ENCODE measurements at places on chromosomes 5 and 9. TPM values are rescaled to one million over a fixed set of nuclear protein-coding genes. Genes with fewer than 3 reads are reported as not detected.
A peak's percentile ranks its signal among the peaks of the same experiment; 100 is the strongest.

DNA sequence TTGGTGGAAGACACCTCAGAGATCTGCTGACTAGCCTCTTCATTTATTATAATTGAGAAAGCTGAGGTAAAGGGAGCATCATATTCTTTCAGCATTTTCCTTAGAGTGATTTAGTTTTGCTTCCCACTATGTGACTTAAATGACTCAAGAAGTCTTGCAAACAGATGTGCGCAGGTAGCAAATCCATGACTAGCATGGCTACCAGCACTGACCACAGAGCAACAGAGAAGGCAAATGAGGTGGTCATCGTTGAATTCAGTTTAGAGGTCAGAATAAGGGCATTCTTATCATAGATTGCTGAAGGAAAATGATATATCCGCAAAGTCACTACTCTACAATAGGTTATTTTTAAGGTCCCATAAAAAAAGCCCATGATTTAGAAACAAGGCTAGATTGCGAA lies 162.2 kb downstream of the PIK3R1 start:
- H3K27ac ChIP-seq, result no peak overlapping the region
- no peaks in the 10 kb centered on the region for H3K36me3 ChIP-seq
- DNase-seq, result no peak
- no peaks in the 10 kb centered on the region for H3K4me1 ChIP-seq

DNA sequence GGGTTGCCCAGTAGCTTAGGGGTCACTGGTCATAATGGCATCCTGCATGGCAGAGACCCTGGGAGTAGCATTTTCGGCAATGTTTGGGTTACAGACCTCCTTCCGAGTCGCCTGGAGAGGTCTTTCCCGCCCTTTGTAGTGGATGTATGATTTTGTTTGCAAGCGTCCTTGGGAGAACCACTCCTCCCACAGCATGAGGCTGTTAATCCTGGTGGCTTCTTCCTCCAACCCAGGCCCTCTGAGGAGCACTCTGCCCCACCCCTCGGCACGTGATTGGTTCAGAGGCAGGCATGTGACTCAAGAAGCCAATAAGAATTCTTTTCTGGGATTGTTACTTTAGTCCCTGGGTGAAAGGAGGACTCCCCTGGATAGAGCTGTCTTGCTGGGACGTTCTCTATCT lies 30.2 kb upstream of the GRHPR start:
- peaks cover 14% of the 10 kb centered on the region for H3K27me3 ChIP-seq
- H3K36me3 ChIP-seq, result no peaks in the 10 kb centered on the region
- no peaks in the 10 kb centered on the region for H3K4me1 ChIP-seq
- DNase-seq, result no peak
- no peak overlapping the region for H3K4me3 ChIP-seq
- H3K27ac ChIP-seq, result no peak overlapping the region

DNA sequence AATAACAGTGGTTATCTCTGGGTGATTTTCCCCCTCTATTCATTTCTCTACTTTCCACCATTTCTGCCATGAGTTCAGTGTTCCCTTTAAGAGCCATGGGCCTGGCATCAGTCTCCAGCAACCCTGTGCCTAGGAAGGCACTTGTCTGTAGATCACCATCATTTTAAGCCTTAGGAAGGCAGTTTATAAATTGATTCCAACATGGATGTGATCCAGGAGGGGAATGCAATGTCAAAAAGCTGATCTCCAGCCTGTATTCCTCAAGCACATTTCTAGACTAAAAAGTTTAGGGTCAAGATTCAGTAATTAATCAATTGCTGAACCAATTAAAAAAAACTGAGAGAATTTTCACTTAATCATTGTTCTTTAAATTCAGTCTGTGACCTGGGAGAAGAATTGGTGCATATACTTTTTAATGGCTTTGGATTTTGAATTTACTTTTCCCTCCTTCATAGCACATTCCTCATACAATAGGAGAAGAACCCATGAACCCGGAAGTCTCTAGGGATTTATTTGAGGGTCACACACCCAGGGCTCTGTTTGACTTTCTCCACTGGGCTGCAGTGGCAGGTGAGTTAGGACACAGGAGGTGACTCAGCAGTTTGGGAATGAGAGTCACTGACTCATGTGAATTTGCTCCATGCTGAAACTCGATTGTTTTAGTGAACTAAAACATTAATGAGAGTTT lies 6.1 kb upstream of the ERMP1 start:
- H3K27me3 ChIP-seq, result peaks cover 7% of the 10 kb centered on the region
- DNase-seq, result peak; percentile 64
- H3K36me3 ChIP-seq, result no peaks in the 10 kb centered on the region
- H3K4me3 ChIP-seq, result no peak overlapping the region

Gene BHMT2
- 0.16 TPM for polyA plus RNA-seq

Gene GRXCR2
- polyA plus RNA-seq, result not detected

GRCh38 chr9:137742698-137743097 lies 123.9 kb downstream of the EHMT1 start:
- peak; percentile 16 for DNase-seq
- peaks cover 20% of the 10 kb centered on the region for H3K36me3 ChIP-seq
- no peak overlapping the region for H3K27ac ChIP-seq
- H3K27me3 ChIP-seq, result no peaks in the 10 kb centered on the region

GRCh38 chr9:128309551-128309950 lies 12.7 kb downstream of the TRUB2 start:
- peaks cover 30% of the 10 kb centered on the region for H3K36me3 ChIP-seq
- H3K4me3 ChIP-seq, result no peak overlapping the region
- no peak overlapping the region for H3K27ac ChIP-seq
- H3K27me3 ChIP-seq, result no peaks in the 10 kb centered on the region
- H3K4me1 ChIP-seq, result peaks cover 7% of the 10 kb centered on the region

GRCh38 chr5:124524552-124525232 lies 221.7 kb downstream of the ZNF608 start:
- peaks cover 2% of the 10 kb centered on the region for H3K27me3 ChIP-seq
- H3K27ac ChIP-seq, result no peak overlapping the region
- no peak for DNase-seq
- no peak overlapping the region for H3K4me3 ChIP-seq
- H3K36me3 ChIP-seq, result no peaks in the 10 kb centered on the region

- H3K4me1 ChIP-seq, result peaks cover under 1% of the 10 kb centered on the region
- H3K36me3 ChIP-seq, result no peaks in the 10 kb centered on the region
- H3K27ac ChIP-seq, result no peak overlapping the region
- DNase-seq, result peak; percentile 44
These were observed 330.1 kb downstream of the ENC1 start for GRCh38 chr5:74310386-74310785.

- 0 out of 2 replicates have a peak, but pooled peaks cover 1% of the 10 kb centered on the region for H3K36me3 ChIP-seq
- H3K4me1 ChIP-seq, result peaks cover 3% of the 10 kb centered on the region
- no peak overlapping the region for H3K27ac ChIP-seq
- H3K4me3 ChIP-seq, result no peak overlapping the region
These were observed 100.2 kb downstream of the ADAMTS2 start for GRCh38 chr5:179245031-179245430.

DNA sequence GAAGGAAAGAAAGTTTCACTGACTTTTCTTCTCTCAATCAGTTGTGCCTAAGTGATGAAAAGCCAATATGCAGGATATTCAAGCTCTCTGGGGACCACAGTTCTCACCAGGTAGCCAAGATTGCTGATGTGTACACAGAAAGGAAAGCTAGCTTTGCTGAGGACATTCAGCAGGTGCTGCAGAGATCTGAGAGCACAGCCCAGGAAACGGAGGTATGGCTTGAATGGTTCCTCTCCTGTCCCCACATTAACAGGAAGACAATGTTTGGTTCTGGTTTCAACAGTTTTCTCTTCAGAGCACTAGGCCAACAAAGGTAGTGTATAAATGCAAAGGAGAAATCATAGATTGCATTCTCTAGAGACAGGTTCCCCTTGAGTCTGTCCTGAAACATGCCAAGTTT lies 69.6 kb downstream of the PTPDC1 start:
- H3K27me3 ChIP-seq, result no peaks in the 10 kb centered on the region
- no peak overlapping the region for H3K27ac ChIP-seq
- no peak overlapping the region for H3K4me3 ChIP-seq
- no peak for DNase-seq

Gene TBC1D13
- 25.0 TPM for polyA plus RNA-seq

Gene COL27A1
- 18.3 TPM for polyA plus RNA-seq

DNA sequence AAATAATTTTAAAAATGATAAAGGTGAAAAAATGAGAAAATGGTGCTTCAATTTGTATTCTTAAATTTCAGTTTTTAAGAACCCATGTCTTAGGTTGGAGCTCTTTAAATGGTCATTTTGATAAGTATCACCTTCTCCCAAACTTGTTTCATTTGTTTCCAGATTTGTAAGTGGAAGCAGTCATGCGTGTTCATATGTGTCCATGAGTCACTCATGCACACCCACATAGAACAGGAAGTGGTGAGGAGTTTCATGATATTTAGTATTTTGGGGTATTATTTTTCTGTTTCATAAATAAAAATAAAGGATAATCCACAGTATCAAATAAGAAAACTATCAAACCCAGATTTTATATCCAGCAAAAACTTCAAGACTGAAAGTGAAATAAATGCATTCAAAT lies 570.4 kb upstream of the ST8SIA4 start:
- H3K4me3 ChIP-seq, result no peak overlapping the region
- no peaks in the 10 kb centered on the region for H3K4me1 ChIP-seq
- no peak overlapping the region for H3K27ac ChIP-seq

DNA sequence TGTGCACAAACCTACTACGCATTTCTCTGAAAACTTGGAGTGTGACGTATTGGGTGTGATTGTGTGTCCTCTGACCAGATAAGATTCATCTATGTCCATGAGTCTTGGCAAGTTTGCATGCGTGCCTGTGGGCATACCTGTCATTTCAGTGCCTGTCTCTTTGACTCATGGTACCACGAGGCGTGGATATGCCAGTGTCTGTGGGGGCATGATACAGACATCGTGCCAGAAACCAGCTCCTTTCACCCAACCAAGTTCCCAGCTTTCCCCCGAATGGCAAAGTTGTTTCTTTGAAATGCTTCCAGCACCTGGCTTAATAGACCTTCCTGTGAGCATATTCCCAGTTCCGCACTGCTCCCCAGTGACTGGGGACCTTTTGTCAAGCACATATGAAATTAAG lies 241.9 kb upstream of the MVB12B start:
- no peaks in the 10 kb centered on the region for H3K4me1 ChIP-seq
- peaks cover 2% of the 10 kb centered on the region for H3K27me3 ChIP-seq

DNA sequence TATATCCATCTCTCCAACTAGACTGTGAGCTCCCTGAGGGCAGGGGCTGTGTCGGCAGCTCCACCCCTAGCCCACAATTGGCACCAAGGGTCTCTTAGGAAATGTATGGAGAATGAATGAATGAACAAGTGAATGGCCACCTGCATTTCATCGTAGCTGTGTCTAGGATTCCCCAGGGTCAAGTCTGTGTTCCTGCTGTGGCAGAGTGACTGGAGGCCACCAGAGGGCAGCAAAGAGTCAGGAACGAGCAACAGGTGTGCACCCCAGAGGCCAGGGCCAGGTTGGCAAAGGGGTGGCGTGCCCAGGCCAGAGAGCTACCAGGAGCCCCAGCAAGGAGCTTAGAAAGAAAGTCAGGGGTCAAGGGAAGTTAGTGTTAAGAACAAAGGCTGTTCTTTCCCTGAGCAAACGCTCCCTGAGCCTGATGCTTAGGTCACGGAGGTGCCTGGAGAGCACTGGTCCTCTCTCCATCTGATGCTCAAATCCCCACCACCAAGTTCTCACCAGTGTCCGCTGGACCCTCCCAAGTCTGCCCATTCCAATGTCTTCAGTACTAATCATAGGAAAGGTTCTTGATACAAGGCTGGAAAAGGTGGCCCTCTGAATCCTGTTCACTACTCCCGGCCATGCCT lies 160.7 kb downstream of the PAX5 start:
- H3K4me3 ChIP-seq, result no peak overlapping the region
- H3K4me1 ChIP-seq, result no peaks in the 10 kb centered on the region
- DNase-seq, result peak; percentile 49
- H3K27me3 ChIP-seq, result peaks cover 37% of the 10 kb centered on the region

DNA sequence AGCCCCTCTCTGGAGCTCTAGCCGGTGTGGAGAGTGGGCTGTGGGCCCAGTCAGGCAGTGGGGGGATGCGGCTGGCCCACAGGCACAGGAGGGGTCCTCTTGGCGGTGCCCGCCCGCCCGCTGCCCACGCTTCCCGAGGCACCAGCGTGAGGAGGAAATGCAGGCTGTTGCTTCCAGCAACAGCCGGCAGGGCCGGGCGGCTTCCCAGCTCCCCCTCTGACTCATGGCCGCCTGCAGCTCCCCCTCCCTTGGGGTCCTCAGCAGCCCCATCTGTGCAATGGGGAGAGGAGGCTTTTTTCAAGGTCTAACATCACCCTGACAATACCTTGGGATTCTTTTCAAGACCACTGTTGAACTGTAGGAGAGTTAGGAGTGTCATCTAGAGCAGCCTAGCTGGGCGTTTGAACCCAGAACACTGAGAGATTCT lies 10.4 kb downstream of the CXXC5 start:
- H3K27ac ChIP-seq, result peak overlapping the region; percentile 95
- H3K4me1 ChIP-seq, result peaks cover 70% of the 10 kb centered on the region
- DNase-seq, result peak; percentile 51
- H3K4me3 ChIP-seq, result no peak overlapping the region

DNA sequence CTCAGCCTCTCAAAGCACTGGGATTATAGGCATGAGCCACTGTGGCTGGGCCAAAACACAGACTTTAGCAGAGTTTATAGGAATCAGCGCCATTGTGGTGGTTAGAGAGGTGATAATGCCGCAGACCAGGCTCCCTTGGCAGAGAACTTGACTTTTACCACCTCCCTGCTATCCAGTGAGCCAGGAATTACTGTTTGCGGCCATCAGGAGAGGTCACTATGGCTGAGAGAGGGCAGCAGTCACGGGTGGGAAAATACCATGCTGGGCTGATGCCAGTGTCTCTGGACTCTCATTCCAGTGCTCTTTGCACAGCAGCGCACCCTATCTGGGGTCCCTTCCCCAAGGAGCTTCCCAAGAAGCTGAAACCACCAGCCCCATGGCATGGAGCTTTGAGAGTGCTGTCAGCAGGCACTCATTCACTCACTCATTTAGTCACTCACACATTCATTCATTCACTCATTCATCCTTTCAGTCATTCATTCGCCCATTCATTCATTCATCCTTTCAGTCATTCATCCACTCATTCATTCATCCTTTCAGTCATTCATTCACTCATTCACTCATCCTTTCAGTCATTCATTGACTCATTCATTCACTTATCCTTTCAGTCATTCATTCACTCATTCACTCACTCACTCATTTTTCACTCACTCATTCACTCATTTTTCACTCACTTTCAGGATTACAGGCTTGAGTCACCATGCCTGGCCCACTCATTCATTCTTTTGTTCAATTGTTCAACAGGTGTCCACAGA lies 27.3 kb upstream of the RNU6ATAC start:
- no peak overlapping the region for H3K4me3 ChIP-seq
- DNase-seq, result no peak
- H3K27ac ChIP-seq, result no peak overlapping the region
- peaks cover 29% of the 10 kb centered on the region for H3K27me3 ChIP-seq
- H3K36me3 ChIP-seq, result no peaks in the 10 kb centered on the region
- H3K4me1 ChIP-seq, result peaks cover 12% of the 10 kb centered on the region

DNA sequence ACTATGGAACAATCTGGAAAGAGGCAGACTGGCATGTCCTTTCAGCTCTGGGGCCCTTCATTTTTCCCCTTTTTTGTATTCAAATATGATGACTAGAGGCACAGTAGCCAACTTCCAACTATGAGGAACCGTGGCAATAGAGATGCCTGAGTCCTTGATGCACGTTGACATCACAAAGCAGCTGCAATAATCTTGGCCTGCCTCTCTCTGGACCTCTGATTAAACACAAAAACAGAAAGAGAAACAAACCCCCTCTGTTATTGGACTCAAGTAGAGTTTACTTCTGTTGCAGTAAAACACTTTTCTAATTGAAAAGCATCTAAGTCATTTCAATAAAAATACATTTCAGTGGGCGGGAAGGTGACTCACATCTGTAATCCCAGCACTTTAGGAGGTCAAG lies 122.2 kb upstream of the GRAMD2B start:
- no peak overlapping the region for H3K4me3 ChIP-seq
- H3K4me1 ChIP-seq, result no peaks in the 10 kb centered on the region
- no peak overlapping the region for H3K27ac ChIP-seq
- H3K27me3 ChIP-seq, result no peaks in the 10 kb centered on the region
- DNase-seq, result no peak

Data from IMR-90 (cell line).